Stimulated activated CD8-positive, alpha-beta memory T cell treated with anti-CD3 and anti-CD28 coated beads, Interleukin-4, amount 100 ng/mL, for 4 hours (primary cell): ENCODE measurements at places on chromosomes 4 and X.

GRCh38 chr4:104015680-104016079 lies 295.9 kb upstream of the TACR3 start:
- DNase-seq = no peak

DNA sequence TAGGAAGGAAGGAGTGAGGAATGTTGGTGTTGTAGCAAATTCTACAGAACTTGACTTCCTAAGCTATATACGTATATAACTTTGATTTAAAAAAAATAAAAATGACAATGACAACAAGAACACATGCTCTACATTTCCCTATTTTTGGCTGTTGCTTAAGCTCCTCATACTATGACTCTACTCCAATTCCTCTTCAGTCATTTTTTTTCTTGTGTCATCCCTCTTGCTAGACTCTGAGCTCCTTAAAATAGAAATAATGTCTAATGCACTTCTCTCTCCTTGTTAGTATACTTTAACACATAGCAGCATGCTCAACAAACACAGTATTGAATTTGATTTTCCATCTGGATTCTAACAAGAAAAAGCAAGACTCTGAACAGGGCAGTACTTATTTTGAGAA lies 144.0 kb downstream of the HDX start:
- no peak for DNase-seq

DNA sequence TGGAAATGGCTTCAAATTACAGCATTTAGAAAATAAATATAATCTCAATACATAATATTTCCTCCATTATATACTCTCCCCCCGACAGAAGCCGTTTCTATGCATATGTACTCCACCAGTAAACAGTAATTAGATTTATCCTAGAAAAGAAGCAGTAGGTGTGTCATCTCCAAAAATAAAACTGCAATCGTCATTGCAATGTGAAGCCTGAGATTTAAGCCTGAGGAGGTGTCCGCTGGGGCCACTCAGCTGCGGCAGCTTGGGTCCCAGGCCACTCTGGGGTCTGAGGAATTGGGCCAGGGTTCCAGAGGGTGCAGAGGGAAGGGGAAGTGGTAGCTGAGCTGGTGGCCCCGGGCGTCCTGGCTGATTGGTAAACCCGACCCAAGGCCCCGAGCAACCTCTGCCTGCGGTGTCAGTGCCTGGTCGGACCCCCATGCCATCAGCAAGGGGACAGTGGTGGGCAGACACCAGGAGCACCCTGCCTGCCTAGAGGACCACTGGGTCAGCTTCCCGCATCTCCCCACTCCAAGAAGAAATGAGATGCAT lies 7.8 kb upstream of the MXD4 start:
- no peak for DNase-seq

DNA sequence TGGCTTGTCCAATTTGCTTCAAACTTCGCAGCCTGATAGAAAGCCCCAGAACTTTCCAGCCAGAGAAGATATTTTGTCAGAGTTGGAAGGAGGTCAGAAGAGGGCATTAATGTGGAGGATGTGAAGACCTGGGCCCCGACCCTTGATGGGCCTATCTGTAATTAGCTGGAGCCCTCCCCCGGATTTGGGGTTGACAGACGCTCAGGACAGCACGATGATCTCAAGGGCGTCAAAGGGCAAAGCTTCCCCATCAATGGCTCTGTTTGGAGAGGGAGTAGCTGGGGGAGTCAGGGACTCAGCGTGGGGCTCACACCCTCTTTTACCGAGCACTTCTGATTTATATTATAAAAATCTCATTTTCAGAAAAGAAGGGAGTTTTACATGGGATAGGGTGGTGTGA lies 59.0 kb upstream of the PPP2R3B start:
- no peak for DNase-seq

DNA sequence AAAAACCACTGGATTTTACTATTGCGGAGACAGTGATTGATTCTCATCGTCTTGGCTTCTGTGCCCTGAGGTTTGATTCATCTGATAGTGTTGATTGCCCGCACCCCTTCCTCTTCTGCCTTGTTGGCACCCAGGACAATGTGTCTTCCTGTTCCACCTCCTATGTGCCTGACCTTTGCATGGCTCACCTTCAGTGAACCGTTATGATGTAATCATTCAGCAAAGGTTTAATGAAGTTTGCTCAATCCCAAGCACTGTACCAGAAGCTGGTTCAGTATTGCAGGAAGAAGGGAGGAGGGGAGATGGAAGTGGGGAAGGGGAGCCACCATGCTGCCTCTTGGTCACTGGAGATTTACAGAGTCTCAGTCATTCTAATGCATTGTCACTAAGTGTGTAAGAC lies 36.3 kb downstream of the PDGFRA start:
- no peak for DNase-seq

GRCh38 chr4:7852568-7853185 lies 87.0 kb downstream of the AFAP1 start:
- DNase-seq = no peak

DNA sequence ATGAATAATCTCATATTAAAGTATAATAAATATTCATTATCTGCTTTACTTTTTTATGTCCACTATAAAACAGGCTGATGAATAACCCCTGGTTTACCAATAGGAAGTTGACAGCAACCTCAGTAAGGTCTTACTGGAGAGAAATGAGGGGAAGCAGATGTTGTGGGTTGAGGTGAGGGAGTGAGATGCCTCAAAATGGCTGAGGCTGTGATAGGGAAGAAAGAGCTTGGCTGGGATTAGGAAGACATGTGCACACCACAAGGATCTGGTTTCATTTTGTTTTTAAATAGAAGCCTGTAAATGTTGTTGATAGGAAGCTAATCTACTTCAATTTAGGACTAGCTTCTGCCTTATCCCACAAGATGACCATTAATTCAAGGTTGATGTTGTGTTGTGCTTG lies 14.4 kb upstream of the CYBB start:
- no peak for DNase-seq

- no peak for DNase-seq
Measured at GRCh38 chr4:184320631-184321030, 103.0 kb upstream of the ENPP6 start.

DNA sequence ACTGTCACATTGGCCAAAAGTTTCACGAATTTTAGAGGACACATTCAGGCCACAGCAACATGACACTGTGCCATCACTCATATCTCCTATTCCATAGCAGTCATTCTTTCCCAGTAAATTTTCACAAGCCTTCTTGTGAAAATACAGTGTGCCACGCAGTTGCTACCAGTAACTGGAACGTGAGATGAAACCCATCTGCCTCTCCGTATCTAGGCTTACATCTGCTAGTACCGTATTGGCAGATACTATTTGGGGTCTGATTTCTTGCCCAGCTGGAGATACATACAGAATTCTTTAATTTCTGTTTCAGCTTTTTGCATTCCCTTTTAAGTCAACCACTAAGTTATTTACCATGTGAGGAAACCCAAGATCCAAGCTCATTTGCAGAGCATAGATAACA lies 8.7 kb upstream of the FAM241A start:
- no peak for DNase-seq

DNA sequence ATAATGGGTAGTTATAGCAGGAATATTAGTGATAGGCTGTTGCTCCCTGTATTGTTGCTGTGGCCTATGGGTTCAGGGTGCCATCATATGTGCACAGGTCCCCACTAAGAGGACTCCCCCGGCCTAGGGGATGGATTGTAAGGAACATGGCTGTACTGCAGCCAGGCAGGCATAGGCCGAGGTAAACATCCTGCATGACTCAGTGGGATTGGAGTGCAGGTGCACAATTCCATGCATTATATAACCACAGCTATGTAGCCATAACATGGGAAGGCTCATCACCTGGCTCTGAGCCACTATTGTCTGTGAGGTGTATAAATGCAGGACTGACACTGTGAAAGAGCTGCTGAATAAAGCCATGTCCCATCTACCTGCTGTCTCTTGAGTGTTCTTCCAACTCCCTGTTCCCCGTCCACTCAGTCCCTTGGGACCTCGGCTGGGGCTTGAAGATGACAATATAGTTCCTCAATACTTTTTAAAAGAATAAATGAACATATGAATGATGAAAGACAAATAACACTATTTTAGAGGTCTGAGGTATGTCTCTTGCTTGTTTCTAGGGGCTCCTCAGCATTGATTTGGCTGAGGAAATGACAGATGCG lies 425.2 kb downstream of the IDS start:
- no peak for DNase-seq

DNA sequence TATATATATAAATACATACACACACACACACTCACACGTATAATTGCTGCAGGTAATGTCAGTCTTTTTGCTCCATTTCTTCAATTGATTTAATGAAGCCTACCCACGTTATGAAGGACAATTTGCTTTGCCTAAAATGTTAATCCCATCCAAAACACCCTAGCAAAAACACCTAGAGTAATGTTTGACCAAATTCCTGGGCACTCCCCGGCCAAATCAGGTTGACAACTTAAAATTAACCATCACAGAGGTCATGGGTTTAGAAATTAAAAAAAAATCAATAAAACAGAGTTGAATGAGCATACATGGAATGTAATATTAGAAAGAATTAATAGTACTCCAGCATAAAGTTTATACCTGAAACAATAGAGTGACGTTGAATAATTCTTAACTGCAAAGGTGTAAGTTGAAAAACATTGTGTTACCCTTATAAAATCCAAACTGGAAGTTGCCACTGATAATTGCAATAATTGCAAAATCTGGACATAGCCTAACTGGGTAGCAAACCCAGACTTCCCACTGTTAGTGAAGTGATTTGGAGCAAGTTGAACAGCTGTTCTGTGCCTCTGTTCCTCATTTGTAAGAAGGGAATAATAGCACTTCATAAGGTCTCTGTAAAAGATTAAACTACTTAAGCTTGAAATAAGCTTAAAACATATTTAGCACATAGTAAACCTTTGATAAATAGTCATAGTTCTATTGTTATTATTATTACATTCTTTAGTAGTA lies 2120.5 kb downstream of the PCDH7 start:
- DNase-seq = no peak

GRCh38 chrX:10175319-10175871 lies 18.6 kb downstream of the CLCN4 start:
- DNase-seq = no peak

- DNase-seq = no peak
Measured at GRCh38 chr4:22170353-22170752, 221.8 kb upstream of the KCNIP4 start.

DNA sequence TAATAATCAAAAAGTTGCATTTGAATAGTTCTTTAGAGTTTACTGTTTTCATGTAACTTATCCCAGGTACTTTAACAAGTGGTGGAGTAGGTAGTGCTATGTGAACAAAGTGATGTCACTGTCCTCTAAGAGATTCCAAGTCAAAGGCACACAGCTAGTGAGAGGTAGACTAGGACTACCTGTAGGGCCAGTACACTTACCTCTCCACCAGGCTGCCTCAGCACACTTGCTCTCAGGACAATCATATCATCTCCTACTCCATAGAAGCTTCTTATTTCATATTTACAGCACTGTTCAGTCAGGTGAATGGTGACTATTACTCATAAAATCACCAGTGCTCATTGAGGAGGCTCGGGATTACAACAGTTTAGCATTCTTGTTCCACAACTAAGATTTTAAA lies 173.0 kb upstream of the EMCN start:
- DNase-seq = no peak

DNA sequence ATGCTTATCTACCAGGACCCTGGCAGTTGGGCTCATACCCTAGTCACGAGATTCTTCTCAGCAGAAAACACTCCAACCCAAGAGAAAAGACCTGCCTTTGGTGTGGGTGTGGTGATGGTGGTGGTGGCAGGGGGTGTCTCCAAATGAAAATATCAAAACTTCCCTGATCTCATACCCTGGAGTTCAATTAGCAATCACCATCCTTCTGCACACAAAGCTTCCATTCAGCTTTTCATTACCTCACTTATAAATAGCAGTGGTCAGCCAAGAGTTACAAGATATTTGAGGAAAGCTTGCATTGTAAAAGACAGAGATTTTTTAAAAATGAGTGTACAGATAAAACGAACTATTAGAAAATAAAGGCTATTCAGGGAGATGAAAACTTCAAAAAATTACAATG lies 580.8 kb upstream of the MAGEB2 start:
- DNase-seq = no peak

DNA sequence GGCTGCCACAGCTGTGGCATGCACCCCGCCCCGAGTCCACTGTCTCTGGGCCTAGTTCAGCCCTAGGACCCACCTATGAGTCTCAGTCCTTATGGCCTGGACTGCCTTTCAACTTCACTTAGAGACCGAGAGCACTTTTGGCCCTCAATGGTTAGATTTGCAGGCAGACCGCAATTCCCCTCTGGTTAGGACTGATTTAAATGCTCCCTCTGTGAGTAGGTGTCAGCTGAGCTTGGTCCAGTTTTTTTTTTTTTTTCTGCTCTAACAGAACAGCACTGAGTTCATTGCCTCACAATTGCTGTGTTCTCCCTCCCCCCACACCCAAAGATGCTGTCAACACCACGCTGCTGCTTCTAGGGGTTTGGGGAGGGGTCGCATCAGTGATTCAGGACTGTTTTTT lies 143.2 kb downstream of the BMP15 start:
- DNase-seq = no peak

GRCh38 chr4:88107406-88108107 lies 50.9 kb downstream of the ABCG2 start:
- DNase-seq = no peak

- DNase-seq = no peak
Measured at GRCh38 chrX:110108381-110108821, 105.5 kb downstream of the TMEM164 start.

DNA sequence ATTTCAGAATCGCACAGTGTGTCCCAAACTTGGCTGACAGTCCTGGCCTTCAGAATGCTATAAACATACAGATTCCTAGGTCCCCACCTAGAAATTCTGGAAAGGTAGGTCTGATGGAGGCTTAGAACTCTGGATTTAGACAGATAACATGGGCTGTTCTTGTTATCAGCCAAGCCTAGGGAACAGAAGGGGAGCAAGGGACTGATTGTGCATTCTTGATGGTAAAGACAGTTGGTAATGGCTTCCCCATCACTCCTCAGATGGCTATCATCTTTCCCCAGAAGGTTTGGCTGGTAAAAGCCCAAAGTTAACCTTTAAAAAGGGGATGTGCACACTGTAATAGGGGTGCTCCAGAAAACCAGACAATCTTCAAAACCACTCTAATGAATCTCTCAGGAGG lies 35.7 kb downstream of the DIPK2B start:
- DNase-seq = no peak

GRCh38 chrX:69032601-69033000 lies 132.7 kb downstream of the PJA1 start:
- no peak for DNase-seq

DNA sequence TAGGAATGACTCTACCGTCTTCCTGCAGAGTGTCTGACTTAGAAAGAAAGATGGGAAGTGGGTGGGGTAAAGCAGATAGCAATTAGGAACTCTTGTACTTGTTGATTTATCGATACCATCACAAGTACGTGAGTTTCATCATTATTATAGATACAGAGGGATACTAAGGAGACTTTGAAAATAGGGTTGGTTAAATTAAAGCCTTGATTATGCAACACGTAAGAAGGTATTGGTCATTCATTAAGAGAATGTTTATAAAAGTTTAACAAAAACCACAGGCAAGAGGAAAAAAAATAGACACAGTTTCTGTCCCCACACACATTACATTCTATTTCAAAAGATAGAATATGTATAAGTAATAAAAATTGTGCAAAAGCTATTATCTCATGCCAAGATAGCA lies 65.9 kb upstream of the UGT2B7 start:
- DNase-seq = no peak

- no peak for DNase-seq
Measured at GRCh38 chr4:18192901-18193300, 171.3 kb upstream of the LCORL start.
